ENCODE measurements at places on chromosomes 6 and 20.
A peak's percentile ranks its signal among the peaks of the same experiment; 100 is the strongest.

GRCh38 chr6:125944434-125944816 is 12.1 kb upstream of the HINT3 start:
- no peak for DNase-seq

- no peak for DNase-seq
Measured at GRCh38 chr20:43959079-43959919, 44.6 kb downstream of the TOX2 start.

DNA sequence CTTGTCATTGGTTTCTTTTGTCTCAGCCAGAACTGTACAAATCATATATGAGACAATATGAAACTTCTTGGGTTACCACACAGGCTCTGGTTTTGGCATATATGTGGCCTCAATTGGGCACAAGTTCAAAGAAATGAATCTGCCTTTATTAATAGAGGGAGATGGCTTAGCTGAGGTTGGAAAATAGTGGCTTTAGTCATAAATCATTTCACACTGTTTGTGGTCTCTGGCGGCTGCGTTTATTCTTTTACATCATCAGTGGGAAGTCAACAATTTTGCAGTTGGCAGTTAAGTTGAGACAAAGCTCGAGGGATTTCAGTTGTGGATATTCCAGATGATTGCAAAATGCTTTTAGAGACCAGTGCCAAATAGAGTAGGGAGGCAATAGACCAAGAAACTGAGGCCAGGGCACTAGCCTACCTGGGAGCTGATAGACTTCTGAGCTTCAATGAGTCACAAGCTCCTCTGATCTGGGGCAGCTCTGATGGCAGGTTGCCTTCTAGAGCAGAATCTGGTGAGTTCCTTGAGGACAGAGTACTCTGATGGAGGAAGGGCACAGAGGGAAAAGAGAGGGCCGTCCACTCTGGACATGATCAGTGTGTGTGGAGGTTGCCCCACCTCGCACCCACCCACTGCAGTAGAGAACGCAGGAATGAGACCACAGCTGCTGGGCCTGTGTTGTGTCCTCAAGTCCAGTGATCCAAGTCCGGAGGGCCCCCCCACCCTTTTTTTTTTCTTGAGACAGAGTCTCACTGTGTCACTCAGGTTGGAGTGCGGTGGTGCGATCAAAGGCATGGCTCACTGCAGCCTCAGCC is 73.5 kb downstream of the ARMC2 start:
- peak; percentile 7 for DNase-seq

- DNase-seq: peak; percentile 76
Measured at GRCh38 chr6:46491628-46492547, 639 bp upstream of the RCAN2 start.

GRCh38 chr20:59667131-59667530 is 62.8 kb downstream of the PHACTR3 start:
- no peak for DNase-seq

DNA sequence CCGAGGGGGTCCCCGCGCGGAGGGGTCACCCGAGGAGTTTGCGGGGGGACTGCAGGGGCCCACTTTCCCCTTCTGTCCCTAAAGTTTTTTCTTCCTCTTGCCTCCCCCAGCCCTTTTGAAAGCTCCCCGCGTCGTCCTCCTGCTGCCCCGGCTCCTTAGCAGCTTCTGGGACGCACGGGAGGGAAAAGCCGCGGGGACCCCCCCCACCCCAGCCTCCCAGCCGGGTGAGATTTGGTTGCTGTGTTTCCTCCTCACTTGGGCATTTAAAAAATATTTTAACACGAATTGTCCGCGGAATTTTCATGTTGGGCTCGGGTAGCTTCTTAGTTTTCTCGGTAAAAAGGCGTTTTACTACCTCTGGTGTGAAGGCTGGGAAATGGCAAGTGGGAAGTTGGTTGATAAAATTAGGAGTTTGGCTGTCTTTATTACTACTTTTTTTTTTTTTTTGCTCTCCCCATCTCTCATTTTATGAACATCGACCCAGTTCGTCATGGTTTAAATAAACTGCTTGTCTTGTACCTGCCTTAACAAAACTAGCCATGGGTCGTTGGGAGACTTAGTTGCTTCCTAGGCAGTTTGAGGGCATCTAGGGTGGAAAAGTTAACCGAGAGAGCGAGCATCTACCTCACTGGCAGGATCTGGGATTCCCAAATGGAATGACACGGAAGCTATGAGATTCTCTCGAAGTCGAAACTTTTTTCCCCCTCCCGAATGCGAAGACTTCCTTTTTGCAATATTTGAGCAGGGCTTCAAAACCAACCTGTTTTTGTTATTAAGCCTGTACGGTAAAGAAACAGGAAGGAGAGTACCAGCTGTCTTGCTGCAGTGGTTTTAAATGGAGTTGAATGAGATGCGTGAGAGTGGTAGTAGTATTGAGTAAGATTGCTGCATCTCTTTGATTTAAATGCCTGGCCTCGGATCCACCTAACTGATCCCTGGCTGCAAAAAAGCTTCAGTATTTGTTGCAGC is 868 bp downstream of the NCOA3 start:
- DNase-seq: peak; percentile 39

DNA sequence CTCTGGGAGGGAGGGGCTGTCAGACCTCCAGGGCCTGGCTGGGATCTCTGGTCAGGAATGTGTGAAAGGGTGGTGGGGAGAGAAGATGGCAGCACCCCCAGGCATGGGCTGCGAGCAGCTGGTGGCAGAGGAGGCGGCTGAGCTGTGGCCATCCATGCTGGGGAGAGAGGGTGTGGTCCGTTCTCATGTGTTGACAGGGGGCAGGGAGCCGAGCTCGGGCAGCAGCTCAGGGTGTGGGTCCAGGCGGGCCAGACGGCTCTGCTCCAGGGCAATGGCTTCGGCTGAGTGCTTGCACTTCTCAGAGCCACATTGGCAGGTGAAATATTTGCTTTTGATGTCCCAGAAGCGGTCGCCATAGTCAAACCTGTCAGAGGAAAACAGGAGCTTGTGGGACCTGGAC is 1.1 kb upstream of the SLC44A4 start:
- no peak for DNase-seq

GRCh38 chr6:152566103-152566875 is 70.9 kb downstream of the SYNE1 start:
- DNase-seq: no peak

- no peak for DNase-seq
Measured at GRCh38 chr6:98578016-98578415, 256.4 kb upstream of the POU3F2 start.

DNA sequence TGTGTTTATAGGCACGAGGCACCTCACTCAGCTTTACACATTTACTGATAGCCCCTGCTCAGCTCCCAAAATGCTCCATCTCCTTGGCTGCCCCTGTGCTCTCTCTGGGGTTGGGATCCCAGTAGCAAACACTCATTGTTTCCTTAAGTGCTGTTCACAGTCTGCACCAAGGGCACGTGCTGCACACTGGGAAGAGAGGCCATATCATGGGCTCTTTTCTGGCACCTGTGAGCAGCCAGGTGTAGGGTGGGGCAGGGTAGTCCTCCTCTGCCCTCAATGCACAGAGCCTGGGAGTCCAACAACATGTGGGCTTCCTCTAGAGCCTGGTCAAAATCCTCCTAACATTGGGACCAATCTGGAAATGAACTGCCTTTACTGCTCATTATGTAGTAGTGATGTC is 67.9 kb downstream of the BANF2 start:
- DNase-seq: no peak
